ENCODE measurements at places on chromosomes 7 and 10. TPM values are rescaled to one million over a fixed set of nuclear protein-coding genes. Genes with fewer than 3 reads are reported as not detected.

The ELN gene
- total RNA-seq, result 316 TPM

The SOSTDC1 gene
- not detected for total RNA-seq

The MMD2 gene
- not detected for total RNA-seq

The ASAH2 gene
- total RNA-seq, result 0.59 TPM

The IL6 gene
- total RNA-seq, result 27.9 TPM

The ABCB8 gene
- 18.7 TPM for total RNA-seq

The GSDME gene
- 7.5 TPM for total RNA-seq

The UCMA gene
- total RNA-seq, result not detected

The PIK3AP1 gene
- 5.8 TPM for total RNA-seq

The MKRN1 gene
- 80.8 TPM for total RNA-seq

The LIPK gene
- total RNA-seq, result not detected

The ETV1 gene
- 10.3 TPM for total RNA-seq

The AKR1C1 gene
- total RNA-seq, result 307 TPM

The CDH23 gene
- 5.1 TPM for total RNA-seq

The SLC26A5 gene
- 0.16 TPM for total RNA-seq

The TMEM273 gene
- total RNA-seq, result 12.4 TPM

The PAPSS2 gene
- total RNA-seq, result 13.1 TPM

The CYP2C9 gene
- total RNA-seq, result not detected

The ING3 gene
- total RNA-seq, result 11.2 TPM

The GRID2IP gene
- not detected for total RNA-seq

The FAM24A gene
- not detected for total RNA-seq

The MXI1 gene
- 279 TPM for total RNA-seq

The LLCFC1 gene
- not detected for total RNA-seq

The ALOX5 gene
- 46.4 TPM for total RNA-seq

The ATP6V0A4 gene
- not detected for total RNA-seq

The C7orf57 gene
- total RNA-seq, result not detected

The DGKI gene
- 4.7 TPM for total RNA-seq

The NPC1L1 gene
- total RNA-seq, result 0.27 TPM

The SFTPA1 gene
- not detected for total RNA-seq

The LDB3 gene
- 45.8 TPM for total RNA-seq

The WASHC2A gene
- 43.5 TPM for total RNA-seq

The SEMA3C gene
- 188 TPM for total RNA-seq

The OR6B1 gene
- not detected for total RNA-seq

The OPTN gene
- 73.0 TPM for total RNA-seq

The CCL24 gene
- total RNA-seq, result 0.94 TPM

The LEP gene
- total RNA-seq, result 0.15 TPM

The SPAM1 gene
- total RNA-seq, result not detected

The HOXA4 gene
- 20.2 TPM for total RNA-seq

The HMX2 gene
- total RNA-seq, result not detected

The UNCX gene
- not detected for total RNA-seq
